ENCODE measurements at places on chromosomes 7 and 10.

GRCh38 chr7:33926535-33926934, 21.2 kb downstream of the BMPER start:
- no peak for DNase-seq

GRCh38 chr7:158274996-158275395, 312.6 kb downstream of the PTPRN2 start:
- no peak for DNase-seq

GRCh38 chr7:56174875-56175760, 58.9 kb upstream of the NUPR2 start:
- no peak for DNase-seq

DNA sequence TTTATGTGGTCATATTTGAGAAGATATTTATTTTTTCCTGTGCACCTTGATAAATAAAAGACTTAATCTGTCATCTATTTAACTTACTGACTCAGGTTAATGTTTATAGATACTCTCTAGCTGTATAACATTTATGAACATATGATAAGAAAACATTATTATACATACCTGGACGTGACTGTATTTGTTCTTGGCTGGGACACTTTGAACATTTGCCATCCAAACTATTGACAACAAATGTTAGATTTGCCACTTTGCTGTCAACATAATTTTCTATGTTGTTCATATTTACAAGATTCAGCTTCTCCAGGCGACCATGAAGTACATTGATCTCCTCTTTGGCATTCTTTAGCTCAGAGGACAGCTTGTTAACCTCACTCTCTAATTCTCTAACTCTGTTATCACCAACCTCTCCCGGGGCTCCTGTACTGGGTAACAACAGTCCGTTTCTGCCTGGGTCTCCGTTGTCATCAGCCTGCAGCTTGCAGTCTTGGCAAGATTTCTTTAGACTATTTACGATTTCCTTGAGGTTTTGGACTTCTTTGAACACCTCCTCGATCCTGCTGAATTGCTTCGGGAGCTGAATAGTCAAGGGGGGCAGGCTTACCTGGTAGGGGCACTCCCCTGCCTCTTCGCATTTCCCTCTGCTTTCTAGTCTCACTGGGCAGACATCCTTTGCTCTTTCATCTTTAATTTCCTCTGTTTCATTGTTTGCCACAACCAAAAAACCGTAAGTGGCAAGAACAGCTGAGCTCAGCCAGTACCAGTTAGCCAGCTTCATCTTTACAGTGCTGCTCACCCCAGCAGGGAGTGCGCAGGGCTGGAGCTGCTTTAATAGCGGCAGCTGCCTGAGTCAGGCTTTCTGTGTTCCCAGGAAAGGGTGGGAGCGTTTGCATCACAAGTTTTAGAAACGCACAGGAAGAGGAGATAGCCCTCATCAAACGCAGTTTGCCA, at the start of gene FGL2:
FGL2 (minus strand) TSS at position 807 of the 954 bp plus-strand sequence; CDS start at position 781, 26 bp downstream.
- DNase-seq = peak; percentile 49

DNA sequence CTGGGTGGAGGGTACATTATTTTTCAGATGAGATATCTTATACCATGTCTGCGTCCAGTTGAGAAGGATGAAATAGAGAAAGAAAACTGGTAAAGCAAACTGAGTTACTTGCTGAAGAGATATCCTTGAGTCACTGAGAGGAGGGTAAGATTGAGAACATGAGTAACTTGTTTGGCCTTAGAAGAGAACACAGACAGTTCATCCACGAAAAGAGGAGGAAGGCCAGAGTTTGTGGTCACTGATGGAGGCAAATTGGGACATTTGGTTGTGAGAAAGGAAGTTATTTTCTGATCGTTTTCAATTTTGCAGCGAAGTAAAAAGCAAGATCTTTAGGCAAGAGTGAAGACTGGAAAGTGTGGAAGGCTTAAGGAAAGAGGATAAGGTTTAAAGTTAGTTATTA, 15.6 kb downstream of the MBL2 start:
- DNase-seq = no peak

- no peak for DNase-seq
Observed at GRCh38 chr7:105020926-105021325, 6.9 kb downstream of the KMT2E start.

DNA sequence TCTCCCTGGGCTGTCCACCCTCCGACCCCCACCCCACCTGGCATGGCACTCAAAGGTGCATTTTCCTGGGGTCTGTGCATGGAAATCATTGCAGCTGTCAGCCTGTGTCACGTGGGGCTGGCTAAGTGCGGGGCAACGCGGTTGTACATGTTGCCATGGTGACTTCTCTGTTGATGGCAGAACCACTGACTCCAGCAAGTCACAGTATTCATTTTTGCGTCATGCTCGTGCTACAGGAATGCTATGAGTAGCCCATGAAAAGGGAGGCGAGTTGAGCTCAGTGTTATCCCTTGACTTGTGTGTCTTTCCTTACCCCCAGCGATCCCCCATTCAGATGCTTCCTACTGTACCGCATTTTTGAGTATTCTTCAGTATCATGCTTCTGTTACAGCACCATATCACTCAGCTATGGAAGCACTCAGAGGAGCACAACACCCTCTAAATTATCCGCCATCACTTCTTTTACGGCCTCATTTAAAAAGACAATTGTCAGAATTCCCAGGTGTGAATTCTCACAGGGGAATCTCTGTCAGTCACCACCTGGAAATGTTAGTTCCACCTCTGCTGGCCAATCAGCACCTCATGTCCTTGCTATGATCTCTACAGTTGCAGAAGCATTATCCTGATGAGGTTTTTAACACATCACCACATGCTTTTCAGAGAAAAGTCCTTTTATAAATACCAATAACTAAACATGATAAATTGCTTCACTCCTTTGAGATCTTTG, 194.4 kb upstream of the C7orf33 start:
- DNase-seq = no peak

GRCh38 chr7:29243910-29244655, 49.5 kb downstream of the CHN2 start:
- DNase-seq = peak; percentile 10

GRCh38 chr10:26468700-26469099, 30.6 kb downstream of the APBB1IP start:
- DNase-seq = peak; percentile 69

DNA sequence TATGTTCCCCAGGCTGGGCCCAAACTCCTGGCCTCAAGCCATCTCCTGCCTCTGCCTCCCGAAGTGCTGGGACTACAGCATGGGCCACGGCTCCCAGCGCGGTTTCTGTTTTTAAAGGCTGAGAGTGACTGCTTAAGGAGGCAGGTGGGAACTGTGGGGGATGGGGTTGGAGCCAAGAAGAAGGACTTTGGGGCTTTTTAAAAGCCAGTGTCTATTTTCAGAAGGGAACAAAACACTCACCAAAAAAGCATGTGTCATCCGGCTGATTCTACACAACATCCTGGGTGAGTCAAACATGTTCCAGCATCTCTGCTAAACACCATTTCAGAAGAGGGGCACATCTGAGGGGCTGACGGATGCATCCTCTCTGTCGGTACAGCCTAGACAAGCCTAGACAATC, 824.5 kb downstream of the TYW1 start:
- no peak for DNase-seq

- DNase-seq = no peak
Observed at GRCh38 chr10:18737236-18737635, 78.0 kb downstream of the ARL5B start.

DNA sequence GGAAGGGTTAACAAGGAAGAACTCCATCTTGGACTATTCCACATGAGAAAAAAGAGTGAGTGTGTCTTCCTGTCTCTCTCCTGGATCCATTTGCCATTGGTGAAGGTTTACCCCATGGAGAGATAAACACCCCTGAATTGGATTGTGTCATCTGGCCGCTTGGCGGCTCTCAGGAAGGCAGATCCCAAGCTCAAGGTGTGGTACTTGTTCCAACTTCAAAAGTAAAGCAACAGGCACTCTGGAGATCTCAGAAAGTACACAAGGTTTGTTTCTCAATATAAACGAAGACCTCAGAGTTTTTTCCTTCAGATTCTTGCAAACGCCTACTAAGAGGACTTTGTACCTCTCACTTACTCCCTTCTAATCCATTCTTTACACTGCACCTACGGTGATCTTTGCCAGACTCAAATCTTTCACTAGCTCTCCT, 116.7 kb downstream of the REEP3 start:
- no peak for DNase-seq

DNA sequence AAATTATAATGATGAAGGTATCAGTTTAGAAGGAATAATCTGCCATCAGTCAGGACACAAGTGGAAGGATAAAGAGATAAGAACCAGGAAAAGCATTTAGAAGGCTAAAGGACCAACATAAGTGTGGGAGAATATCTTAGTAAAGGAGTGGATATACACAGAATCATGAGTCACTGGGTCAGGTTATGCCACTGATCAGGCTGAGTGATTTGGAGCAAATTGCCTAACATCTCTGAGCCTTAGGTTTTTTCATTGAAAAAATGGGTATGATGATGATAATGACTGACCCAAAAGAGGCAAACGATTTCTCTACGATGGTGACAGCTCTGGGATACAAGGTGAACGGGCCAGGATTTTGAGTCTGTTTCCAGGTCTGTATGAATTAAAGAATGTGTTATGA, 2.8 kb upstream of the CUL1 start:
- DNase-seq = no peak

- no peak for DNase-seq
Observed at GRCh38 chr7:17623546-17624185, 316.6 kb downstream of the SNX13 start.

GRCh38 chr10:114384181-114384580, 20.1 kb downstream of the AFAP1L2 start:
- DNase-seq = no peak

DNA sequence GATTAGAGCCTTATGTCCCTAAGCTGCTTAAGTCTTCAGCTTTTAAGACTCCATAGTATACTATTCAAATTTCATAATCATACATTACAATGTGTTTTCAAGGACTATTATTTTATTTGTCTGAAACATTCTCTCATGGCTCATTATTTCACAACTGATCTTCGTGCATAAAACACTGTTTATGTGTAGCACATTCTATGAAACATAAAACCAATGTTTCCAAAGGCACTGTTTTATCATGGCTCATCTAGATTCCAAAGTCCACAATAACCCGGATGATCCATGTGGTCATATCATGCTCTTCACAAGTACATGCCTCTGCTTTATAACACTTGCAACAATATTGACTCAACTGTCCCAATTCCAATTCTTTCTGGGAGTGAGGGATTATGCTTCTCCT, 806.1 kb downstream of the TNS3 start:
- no peak for DNase-seq

DNA sequence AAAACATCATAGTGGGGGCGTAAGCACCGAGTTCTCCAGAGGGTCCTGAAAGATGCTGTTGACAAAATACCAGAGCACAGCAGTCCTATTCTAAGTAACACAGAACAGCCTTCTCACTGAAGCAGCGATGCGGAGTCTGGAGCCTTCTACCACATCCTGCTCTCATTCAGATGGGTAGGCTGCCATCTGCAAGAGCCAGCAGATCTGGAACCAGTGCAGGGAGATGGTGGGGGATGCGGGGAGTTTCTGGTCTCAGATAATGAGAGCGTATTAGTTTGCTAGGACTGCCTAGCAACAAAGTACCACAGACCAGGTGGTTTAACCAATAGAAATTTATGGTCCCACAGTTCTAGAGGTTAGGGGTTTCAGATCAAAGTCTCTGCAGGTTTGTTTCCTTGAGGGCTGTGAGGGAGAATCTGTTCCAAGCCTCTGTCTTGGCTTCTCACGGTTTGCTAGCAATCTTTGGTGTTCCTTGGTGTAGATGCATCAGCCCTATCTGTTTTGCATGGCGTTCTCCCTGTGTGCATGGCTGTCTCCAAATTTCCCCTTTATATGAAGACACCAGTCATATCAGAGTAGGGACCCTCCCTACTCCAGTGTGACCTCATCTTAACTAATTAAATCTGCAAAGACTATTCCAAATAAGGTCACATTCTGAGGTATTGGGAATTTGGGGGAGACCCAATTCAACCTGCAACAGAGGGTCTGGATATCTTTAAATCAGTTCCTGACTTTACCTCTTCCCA, 52.0 kb upstream of the STEAP1B start:
- no peak for DNase-seq

GRCh38 chr10:113239566-113240350, 289.7 kb downstream of the TCF7L2 start:
- no peak for DNase-seq

DNA sequence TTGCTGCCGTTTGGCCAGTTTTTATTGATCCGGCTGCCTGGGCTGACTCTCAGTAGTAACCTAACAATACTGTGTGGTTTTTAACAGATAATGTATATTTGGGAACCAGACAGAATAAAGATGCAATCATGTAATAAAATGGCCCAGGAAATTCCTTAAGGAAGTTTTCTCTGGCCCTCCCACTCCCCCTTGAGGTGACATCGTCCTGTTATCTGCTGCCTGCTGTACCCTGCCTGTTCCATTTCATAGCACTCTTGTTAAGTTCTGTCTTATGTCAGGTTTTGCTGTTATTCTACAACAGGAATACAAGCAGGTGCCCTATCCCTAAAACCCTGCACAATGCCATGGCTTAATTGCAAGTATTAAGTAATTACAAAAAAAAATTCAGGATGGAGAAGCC, 12.5 kb downstream of the ITGB8 start:
- DNase-seq = no peak

- DNase-seq = no peak
Observed at GRCh38 chr10:28872587-28873165, 195.4 kb downstream of the BAMBI start.

- DNase-seq = no peak
Observed at GRCh38 chr7:6453734-6454133, 6.0 kb upstream of the DAGLB start.

GRCh38 chr10:7471720-7472367, 61.0 kb upstream of the SFMBT2 start:
- DNase-seq = no peak

GRCh38 chr7:126698446-126698845, 554.3 kb downstream of the GRM8 start:
- DNase-seq = no peak

GRCh38 chr10:132389433-132390169, 7.4 kb upstream of the PWWP2B start:
- DNase-seq = no peak

DNA sequence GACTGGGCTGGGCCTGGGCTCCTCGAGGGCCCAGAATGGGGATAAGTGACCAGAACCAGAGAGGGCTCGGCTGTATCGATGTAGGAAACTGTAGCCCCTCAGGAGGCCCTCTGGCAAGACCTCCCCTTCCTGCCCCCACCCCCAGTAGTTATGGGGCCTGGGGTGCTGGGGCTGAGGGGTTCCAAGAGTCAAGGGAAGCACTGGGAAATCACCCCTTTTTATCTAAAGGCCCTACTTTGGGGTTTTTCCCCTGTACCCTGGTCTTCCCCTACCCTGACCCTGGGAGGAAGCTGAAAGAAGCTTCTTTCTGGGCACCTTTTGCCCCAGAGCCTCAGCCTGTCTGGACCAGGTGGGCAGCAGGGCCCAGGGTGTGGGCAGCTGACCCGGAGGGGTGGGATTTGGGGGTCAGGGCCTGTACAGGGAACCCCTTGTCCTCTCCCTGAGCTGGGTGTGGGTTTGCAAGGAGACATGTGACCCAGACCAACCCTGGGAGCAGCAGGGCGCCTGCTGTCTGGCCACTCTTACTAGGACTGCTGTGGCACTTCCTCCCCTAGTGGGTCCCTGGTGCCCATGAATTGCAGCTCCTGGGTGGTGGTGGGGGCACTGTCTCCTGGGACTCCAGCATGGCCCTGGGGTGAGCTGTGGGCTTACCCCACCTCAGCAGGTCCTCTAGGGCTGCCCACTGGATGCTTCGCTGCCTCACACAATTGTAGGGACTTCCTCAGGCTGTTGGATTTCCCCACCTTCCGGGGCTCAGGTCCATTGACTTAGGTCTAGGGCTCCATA, 1.5 kb downstream of the IRF5 start:
- DNase-seq = no peak

GRCh38 chr7:44580945-44581878, 819 bp downstream of the TMED4 start:
- DNase-seq = peak; percentile 68

- DNase-seq = no peak
Observed at GRCh38 chr7:69967689-69968450, 369.6 kb downstream of the AUTS2 start.

- no peak for DNase-seq
Observed at GRCh38 chr10:103445767-103446567, 6.2 kb downstream of the CALHM2 start.
